ENCODE measurements at places on chromosomes 4 and X.
A peak's percentile ranks its signal among the peaks of the same experiment; 100 is the strongest.

DNA sequence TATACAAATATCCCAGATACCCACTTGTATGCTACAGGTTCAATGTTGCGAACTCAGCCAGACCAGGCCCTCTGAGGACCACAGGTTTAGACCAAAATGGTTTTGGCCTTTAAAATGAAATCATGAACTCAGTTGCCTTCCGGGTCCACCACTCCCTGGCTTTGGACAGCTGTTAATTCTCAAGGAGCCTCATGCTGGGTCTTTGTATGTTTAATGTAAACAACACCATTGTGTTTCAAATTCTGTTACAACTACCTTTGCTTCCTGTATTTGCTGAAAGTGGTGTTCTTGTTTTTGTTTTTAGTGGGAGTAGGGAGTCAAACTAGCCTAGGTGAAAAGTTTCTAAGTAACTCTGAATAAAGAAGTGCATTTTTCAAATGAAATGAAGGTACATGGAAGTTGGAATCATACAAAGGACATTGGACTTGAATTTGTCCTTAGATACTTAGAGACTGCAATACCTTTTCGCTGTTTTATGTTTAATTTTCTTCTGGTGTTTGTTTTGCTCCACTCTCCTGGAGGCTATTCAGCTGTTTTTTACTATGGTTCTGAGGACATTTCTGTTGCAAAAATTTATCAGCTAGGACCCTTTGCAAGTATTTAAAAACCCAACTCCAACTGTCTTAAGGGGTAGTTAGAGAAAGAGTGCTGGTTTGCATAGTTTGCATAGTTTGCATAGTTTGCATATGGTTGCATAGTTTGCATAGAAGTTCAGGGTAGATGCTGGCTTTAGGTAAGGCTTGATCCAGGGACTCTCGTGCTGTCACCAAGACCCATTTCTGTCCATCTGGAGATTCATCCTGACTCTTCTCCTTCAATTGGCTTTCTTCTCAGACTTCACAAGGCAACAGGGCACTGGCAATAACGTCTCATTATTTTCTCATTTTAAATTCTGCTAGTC is 70.1 kb downstream of the MID1IP1 start:
- no peak for DNase-seq

- no peak for DNase-seq
These were observed 231.3 kb downstream of the SHOX start for GRCh38 chrX:861921-862320.

- DNase-seq, result no peak
These were observed 56.4 kb upstream of the MAP3K15 start for GRCh38 chrX:19571711-19572110.

GRCh38 chrX:24245202-24245601 is 68.7 kb downstream of the SUPT20HL2 start:
- no peak for DNase-seq

DNA sequence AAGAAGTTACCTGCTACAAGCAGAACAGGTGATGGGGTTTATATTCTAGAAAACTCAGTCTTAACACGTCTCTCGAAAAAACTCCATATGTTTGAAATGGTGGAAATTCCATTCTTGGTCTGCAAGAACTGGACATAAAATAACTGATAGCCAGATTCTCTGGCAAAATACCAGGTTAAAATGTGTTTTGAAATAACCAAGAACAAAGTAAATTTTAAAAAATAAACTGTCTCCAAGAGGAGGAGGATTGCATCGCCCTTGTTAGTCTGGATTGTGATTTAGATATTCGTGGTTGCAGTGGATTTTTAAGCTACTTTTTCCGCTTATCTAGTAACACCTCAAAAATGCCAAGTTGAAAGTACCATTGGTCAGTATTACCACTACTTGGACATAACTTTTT is 40.8 kb downstream of the CENPU start:
- DNase-seq, result no peak

DNA sequence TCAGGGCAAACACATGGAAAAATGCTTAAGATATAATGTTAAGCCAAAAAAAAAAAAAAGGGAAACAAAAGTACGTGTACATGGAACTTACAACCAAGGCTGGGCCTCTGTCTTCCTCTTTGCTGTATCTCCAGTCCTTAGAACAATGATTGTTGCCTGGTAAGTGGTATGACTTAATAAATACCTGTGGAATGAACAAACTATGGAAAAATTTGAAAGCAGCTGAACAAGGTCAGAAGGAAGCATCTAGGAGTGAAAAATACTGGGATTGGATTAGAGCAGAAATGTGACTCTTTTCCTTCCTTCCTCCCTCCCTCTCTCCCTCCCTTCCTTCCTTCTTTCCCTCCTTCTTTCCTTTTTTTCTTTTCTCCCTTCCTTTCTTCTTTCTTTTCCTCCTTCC is 54.2 kb upstream of the SMIM10 start:
- DNase-seq, result no peak

DNA sequence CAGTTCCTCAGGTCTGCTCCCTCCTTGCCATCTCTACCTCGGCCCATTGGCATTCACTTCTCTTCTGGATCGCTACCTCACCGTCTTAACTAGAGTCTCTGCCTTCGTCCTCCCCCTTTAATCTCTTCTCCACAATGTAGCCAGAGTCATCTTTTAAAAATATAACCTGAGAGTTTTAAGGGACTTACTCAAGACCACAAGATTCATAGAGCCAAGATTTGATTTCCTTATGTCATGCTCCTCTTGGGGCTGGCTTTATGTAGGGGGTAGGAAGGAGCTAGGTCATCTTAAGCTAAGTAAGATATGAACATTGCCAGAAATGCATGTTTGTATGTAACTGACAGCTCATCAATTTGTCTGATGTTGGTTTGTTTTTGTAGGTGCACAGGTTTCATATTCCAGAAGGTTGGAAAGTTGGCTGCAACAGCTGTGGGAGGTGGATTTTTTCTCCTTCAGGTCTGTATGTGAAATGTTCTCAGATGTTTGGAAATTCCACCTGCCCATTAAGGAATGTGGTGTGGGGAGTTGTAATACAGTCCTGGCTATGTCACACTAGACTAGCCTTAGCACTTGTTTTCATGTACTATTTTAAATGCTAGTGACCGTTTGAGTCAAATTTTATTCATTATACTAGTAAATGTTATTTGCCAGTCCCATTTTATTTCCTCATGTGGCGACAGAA is 19.6 kb downstream of the FUNDC2 start:
- no peak for DNase-seq

DNA sequence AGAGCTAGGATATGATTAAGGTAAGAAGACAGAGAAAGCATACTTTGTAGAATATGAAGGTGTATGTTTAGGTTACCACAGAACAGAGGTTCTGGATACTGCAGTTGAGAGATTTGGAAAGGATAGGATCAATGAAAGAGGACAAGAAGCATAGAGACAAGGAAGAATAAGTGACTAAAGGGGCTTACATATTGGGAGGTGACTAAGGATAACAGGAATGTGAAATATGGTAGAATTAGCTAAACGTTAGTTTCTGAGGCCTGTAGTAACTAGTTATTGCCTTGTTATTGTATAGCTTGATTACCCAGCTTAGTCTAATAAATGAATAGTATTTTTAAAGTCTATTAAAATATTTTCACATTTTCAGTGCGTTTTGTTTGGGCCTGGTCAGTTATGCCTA is 38.2 kb downstream of the CENPI start:
- no peak for DNase-seq

GRCh38 chrX:48154796-48155195 is 24.4 kb downstream of the SPACA5B start:
- no peak for DNase-seq

- no peak for DNase-seq
These were observed 1008.5 kb upstream of the LCORL start for GRCh38 chr4:19030048-19030447.

DNA sequence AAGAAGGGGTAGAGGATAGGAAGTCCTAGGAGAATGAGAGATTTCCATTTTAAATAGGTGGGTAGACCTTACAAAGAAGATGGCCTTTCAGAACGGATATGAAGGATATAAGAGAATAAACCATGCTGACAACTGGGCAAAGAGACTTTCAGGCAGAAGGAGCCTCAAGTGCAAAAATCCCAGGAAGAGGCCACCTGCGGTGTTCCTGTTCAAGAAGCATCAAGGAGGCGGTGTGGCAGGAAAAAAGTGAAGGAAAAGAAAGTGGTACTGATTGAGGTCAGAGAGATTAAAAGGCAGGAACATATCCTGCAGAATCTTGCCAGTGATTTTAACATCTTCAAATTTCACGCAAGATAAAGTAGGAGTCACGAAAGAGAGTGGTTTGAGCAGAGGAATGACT is 172.0 kb downstream of the FSTL5 start:
- no peak for DNase-seq

GRCh38 chr4:153495480-153496193 is 29.5 kb downstream of the TMEM131L start:
- no peak for DNase-seq

- no peak for DNase-seq
These were observed 37.4 kb upstream of the STS start for GRCh38 chrX:7109838-7110793.

DNA sequence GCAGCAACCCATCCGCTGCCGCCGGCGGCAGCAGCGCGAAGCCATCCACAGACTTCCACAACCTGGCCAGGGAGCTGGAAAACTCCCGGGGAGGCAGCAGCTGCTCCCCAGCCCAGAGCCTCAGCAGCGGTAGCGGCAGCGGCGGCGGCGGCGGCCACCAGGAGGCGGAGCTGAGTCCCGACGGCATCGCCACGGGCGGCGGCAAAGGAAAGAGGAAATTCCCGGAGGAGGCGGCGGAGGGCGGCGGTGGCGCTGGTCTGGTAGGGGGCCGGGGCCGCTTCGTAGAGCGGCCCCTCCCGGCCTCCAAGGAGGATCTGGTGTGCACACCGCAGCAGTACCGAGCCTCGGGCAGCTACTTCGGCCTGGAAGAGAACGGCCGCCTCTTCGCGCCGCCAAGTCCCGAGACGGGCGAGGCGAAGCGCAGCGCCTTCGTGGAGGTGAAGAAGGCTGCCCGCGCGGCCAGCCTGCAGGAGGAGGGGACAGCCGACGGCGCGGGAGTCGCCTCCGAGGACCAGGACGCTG is 4.9 kb downstream of the PRDM8 start:
- DNase-seq, result peak; percentile 76

DNA sequence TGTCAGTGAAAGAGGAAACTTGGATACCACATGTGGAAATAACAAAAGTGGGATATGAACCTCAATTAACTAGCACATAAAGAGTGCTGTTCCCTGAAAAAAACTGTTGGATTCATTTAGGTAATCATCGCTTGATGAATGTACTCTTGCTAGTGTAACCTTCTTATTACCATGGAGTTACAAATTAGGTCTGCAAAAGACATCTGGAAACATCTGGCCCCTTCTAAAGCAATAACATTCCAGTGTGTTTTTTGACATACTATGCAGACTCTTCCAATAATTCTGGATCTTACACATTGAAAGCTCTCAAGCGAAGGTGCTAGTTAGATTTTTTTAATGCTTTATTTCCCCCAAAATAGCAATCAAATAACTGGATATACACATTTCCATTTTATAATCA is 134.6 kb downstream of the ATP10D start:
- DNase-seq, result no peak

DNA sequence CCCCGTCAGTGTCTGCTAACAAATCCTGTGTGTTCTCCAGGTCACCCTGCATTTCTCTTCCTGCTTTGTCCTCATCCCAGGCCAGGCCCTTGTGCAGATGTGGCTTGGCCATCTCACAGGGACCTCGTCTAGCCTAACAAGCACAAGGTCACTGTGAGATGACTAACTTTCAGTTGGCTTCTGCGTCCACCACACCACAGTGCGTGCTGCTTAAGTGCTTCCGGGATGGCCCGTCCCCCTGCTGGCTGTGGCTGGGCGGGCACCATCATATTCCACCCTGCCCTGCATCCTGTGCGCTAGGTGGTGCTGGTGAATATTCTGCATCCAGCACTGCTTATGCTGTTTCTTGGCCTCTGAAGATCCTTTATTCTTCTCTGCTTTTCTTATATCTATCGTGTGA is 33.8 kb downstream of the RBBP7 start:
- no peak for DNase-seq

DNA sequence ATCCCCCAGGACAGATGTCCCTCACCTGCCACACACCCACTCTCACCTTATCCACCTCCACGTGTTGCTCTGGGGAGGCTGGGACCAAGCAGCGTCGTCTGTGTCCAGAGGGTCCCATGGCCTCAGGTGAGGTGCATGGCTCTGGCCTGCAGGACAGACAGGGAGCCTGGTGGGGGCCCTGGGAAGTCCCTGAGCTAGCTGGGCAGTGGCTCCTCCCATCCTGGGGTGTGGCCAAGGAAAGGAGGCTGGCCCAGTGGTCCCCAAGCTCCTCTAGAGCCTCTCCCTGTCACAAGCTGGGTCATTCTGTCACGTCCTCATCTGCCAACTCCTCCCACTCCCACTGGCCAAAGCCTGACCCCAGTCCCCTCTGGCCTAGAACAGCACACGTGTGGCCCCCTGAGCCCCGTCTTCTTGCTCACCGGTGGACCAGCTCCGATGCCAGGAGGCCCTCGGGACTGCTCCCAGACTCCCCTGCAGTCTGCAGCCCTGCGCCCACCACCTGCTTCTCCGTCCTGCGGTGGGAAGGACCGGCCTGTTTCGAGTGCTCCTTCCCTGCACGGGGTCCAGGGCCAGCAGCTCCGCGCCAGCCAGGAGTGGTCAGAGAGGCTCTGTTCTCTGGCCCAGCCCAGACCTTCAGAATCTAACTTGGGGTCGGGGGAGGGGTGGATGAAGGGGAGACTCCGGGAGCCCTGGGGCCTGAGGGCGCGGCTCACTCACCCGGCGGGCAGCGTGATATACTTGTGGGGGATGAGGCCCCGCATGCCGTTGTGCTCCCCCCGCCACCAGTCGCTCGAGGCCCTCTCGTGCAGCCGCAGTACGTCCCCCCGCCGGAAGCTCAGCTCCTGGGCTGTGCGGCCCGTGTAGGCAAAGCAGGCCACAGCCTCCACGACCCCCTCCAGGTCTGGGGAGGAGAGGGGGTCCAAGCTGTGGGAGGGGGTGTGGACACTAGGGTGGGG is 4.8 kb downstream of the AVPR2 start:
- DNase-seq, result no peak

DNA sequence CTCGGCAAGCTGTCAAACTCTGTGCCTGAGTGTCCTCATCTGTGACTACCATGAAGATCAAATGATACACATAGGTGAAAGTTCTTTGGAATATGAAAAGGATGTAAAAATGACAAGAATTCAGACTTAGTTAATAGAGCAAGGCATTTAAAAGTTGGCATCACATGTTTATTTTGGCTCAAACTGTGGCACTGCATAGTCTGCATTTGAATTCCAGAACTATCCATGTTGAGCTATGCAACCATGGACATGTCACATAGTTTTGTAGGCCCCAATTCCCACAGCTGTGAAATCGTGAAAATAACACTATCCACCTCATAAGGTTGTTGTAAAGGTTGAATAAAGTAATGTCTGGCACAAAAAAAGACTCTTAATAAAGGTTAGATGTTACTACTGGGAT is 33.9 kb downstream of the AFF2 start:
- no peak for DNase-seq

All from CD4-positive, alpha-beta T cell treated with Interleukin-4 for 1 hour (primary cell).